ENCODE measurements at places on chromosomes 4 and X. TPM values are rescaled to one million over a fixed set of nuclear protein-coding genes. Genes with fewer than 3 reads are reported as not detected.

GRCh38 chr4:61556277-61556676, 356.2 kb downstream of the ADGRL3 start:
- H3K36me3 ChIP-seq, result no peaks in the 10 kb centered on the region
- H3K27ac ChIP-seq, result peak overlapping the region; percentile 85
- H3K4me1 ChIP-seq, result peaks cover 34% of the 10 kb centered on the region
- no peaks in the 10 kb centered on the region for H3K27me3 ChIP-seq
- H3K4me3 ChIP-seq, result no peak overlapping the region

DNA sequence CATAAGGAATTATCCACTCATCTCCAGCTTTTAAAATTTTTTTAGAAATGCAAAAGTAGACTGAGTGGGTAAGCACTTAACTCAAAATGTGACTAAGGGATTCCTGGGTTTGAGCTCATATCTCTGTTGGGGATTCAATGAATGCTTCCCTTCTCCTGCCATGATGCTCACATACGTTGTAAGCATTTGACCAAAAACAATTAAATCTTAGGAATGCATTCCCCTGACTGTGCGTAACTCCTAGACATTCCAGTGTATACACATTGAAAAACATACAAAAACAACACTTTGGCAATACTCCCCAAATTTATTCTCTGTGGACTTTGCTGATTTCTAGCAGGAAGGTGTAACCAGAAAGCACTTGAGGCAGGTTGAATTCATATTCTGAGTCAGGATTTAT, 29.8 kb downstream of the SPANXA2 start:
- no peak for DNase-seq
- H3K27ac ChIP-seq, result no peak overlapping the region
- H3K36me3 ChIP-seq, result no peaks in the 10 kb centered on the region
- H3K4me1 ChIP-seq, result no peaks in the 10 kb centered on the region
- no peaks in the 10 kb centered on the region for H3K27me3 ChIP-seq

DNA sequence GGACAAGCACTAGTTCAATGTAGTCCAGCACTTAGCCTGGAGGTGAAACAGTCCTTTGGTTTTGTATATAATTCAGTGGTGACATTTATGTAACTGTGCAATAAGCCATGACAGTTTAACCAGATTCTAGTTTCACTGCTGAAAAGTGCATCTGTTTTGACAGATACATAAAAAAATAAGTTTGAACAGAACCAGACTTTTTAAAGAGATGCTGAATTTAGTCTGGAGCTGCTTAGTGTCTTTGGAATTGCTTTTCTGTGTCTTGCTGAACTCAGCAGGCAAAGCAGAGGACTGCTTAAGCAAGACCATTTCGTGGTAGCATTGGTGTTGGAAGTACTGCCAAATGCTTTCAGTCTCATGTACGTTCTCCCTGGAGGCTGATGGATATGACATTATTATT, 393.5 kb downstream of the MAPK10 start:
- H3K36me3 ChIP-seq, result no peaks in the 10 kb centered on the region
- DNase-seq, result no peak
- H3K4me1 ChIP-seq, result no peaks in the 10 kb centered on the region
- no peaks in the 10 kb centered on the region for H3K27me3 ChIP-seq

GRCh38 chrX:68163441-68163840, 269.9 kb downstream of the OPHN1 start:
- H3K27ac ChIP-seq, result no peak overlapping the region
- no peak for DNase-seq
- no peak overlapping the region for H3K4me3 ChIP-seq
- no peaks in the 10 kb centered on the region for H3K36me3 ChIP-seq
- no peaks in the 10 kb centered on the region for H3K27me3 ChIP-seq

- no peaks in the 10 kb centered on the region for H3K4me1 ChIP-seq
- H3K27ac ChIP-seq, result no peak overlapping the region
- no peak for DNase-seq
These were observed 46.6 kb downstream of the ANKRD17 start for GRCh38 chr4:73211968-73212367.

DNA sequence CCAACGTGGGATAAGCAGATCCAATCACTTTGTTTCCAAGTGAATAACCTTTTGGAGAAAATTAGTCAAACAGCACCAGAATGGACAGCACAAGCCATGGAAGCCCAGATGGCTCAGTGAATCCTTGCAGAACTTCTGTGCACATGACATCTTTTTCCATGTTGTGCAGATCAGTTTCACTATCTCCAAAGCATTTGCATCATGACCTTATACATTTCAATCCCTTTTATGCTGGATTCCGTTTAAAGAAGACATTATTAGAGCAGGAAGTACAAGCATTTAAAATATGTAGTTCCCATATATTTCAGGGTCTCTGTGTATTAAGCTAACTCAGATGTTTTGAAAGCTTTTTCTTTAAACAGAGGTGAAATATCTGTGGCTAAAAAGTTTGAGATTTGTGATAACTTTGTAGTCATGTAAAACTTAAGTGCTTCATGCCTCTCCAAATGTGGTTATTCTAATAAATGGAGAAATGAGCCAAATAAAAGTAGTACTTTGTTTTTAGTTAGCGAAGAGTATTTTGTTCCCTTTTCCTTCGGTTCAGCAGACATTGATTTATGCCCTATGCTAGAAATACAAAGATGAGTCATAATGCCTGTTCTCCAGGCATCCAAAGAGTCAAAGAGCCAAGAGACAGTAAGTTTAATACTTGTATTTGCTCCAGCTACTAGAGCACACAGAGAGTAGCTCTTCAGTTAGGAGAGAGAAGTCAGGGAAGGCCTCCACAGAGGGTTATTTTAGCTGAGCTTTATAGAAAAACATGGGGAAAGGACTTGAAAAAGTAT, 39.0 kb downstream of the PLAC8 start:
- peaks cover 24% of the 10 kb centered on the region for H3K36me3 ChIP-seq
- H3K4me3 ChIP-seq, result no peak overlapping the region
- H3K27ac ChIP-seq, result no peak overlapping the region
- no peak for DNase-seq
- H3K4me1 ChIP-seq, result no peaks in the 10 kb centered on the region
- H3K27me3 ChIP-seq, result no peaks in the 10 kb centered on the region

- peak; percentile 81 for DNase-seq
- H3K4me1 ChIP-seq, result peaks cover 16% of the 10 kb centered on the region
- H3K27me3 ChIP-seq, result no peaks in the 10 kb centered on the region
- H3K4me3 ChIP-seq, result no peak overlapping the region
- peak overlapping the region; percentile 97 for H3K27ac ChIP-seq
- no peaks in the 10 kb centered on the region for H3K36me3 ChIP-seq
These were observed 1.8 kb upstream of the ARHGEF38 start for GRCh38 chr4:105550641-105551040.

GRCh38 chr4:53315300-53315699, 50.6 kb downstream of the SCFD2 start:
- no peaks in the 10 kb centered on the region for H3K4me1 ChIP-seq
- H3K4me3 ChIP-seq, result no peak overlapping the region
- H3K27ac ChIP-seq, result no peak overlapping the region

- H3K27ac ChIP-seq, result no peak overlapping the region
- no peaks in the 10 kb centered on the region for H3K36me3 ChIP-seq
- no peaks in the 10 kb centered on the region for H3K4me1 ChIP-seq
- no peak overlapping the region for H3K4me3 ChIP-seq
- DNase-seq, result peak; percentile 45
These were observed 26.3 kb upstream of the UCP1 start for GRCh38 chr4:140595065-140595464.

DNA sequence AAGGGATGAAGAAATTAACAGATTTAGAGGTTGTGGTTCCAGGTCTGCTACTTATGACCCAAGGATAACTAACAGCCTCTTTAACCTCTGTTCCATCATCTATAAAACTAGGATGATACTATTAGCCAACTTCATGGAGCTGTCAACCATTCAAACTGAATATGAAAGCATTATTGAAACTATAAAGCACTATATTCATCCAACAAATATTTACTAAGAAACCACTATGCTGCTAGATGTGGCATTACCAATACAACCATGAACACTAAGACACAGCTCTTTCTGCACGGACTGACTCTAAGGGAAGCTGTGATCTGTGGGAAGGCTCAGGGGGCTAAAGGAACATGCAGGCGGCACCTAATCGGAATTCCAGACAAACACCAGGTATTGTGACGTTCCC, 66.0 kb downstream of the APBB2 start:
- H3K27me3 ChIP-seq, result no peaks in the 10 kb centered on the region
- H3K36me3 ChIP-seq, result no peaks in the 10 kb centered on the region
- DNase-seq, result no peak
- peaks cover 17% of the 10 kb centered on the region for H3K4me1 ChIP-seq

DNA sequence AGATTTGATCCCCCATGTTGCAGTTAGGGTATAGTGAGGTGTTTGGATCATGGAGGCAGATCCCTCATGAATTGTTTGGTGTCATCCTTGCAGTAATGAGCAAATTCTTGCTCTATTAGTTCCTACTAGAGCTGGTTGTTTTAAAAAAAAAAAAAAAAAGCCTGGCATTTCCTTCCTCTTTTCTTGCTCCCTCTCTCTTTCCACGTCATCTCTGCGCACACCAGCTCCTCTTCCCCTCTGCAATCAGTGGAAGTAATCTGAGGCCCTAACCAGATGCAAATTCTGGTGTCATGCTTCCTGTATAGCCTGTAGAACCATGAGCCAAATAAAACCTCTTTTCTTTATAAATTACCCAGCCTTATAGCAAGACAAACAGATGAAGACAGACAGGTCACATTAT, 24.5 kb downstream of the WDR17 start:
- H3K27ac ChIP-seq, result no peak overlapping the region
- H3K4me1 ChIP-seq, result no peaks in the 10 kb centered on the region
- no peaks in the 10 kb centered on the region for H3K36me3 ChIP-seq
- no peak for DNase-seq
- no peaks in the 10 kb centered on the region for H3K27me3 ChIP-seq
- no peak overlapping the region for H3K4me3 ChIP-seq

GRCh38 chrX:131393426-131393825, 104.3 kb upstream of the IGSF1 start:
- no peak overlapping the region for H3K27ac ChIP-seq
- no peak overlapping the region for H3K4me3 ChIP-seq
- no peaks in the 10 kb centered on the region for H3K27me3 ChIP-seq
- H3K36me3 ChIP-seq, result no peaks in the 10 kb centered on the region

DNA sequence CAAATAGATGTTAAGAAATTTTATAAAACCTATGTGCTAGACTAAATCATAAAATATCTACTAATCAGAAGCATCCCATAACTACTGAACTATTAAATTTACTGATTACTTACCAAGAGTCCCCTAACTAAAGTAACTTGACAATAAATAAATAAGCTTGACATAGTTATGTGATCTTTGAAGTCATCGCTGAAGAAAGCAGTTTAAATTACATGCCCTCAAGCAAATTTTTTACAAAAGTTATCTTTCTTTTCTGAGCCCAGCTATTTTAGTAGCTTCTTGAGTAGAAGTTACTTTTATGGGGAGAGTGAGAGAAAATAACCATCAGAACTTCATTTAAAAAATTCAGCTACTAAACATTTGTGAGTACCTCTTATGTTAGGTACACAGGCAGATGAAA, 150.9 kb upstream of the FAM241A start:
- H3K27ac ChIP-seq, result no peak overlapping the region
- no peak overlapping the region for H3K4me3 ChIP-seq
- H3K27me3 ChIP-seq, result no peaks in the 10 kb centered on the region
- H3K36me3 ChIP-seq, result no peaks in the 10 kb centered on the region
- no peak for DNase-seq
- H3K4me1 ChIP-seq, result peaks cover 18% of the 10 kb centered on the region

- H3K4me1 ChIP-seq, result no peaks in the 10 kb centered on the region
- H3K27me3 ChIP-seq, result no peaks in the 10 kb centered on the region
- H3K36me3 ChIP-seq, result no peaks in the 10 kb centered on the region
- H3K4me3 ChIP-seq, result no peak overlapping the region
- no peak for DNase-seq
These were observed 94.0 kb upstream of the DDIT4L start for GRCh38 chr4:100284129-100284880.

GRCh38 chrX:110341189-110342035, 17.2 kb upstream of the RTL9 start:
- DNase-seq, result no peak
- H3K27ac ChIP-seq, result no peak overlapping the region
- H3K36me3 ChIP-seq, result no peaks in the 10 kb centered on the region
- H3K4me1 ChIP-seq, result no peaks in the 10 kb centered on the region
- H3K27me3 ChIP-seq, result no peaks in the 10 kb centered on the region

DNA sequence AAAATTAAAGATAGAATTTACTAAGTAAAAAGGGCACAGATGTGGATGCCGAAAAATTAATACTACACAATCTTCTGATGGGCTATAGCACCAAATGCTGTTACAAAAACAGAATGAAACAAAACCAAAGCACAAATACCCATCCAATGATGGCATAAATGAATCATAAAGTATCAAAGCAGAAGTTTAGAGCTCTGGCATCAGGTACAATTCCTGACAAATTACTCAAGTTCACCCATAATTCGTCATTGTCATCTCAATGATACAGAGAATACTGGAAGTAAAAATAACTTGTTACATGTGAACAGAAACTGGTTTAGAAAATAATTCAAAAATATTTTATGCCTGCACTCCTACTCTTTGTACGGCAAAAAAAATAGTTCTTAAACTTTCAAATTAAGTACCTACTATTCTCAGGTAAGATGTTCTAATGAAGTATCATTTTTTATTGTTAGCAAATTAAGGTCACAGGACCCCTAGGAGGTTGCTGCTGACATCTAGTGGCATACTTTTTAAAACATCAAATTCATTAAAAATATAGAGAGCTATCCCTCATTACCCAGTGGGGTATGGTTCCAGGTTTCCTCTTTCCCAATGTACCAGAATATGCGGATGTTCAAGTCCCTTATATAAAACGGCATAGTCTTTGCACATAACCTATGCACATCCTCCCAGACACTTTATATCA, 126.1 kb downstream of the INPP4B start:
- H3K27ac ChIP-seq, result no peak overlapping the region
- H3K4me1 ChIP-seq, result no peaks in the 10 kb centered on the region
- no peaks in the 10 kb centered on the region for H3K36me3 ChIP-seq

DNA sequence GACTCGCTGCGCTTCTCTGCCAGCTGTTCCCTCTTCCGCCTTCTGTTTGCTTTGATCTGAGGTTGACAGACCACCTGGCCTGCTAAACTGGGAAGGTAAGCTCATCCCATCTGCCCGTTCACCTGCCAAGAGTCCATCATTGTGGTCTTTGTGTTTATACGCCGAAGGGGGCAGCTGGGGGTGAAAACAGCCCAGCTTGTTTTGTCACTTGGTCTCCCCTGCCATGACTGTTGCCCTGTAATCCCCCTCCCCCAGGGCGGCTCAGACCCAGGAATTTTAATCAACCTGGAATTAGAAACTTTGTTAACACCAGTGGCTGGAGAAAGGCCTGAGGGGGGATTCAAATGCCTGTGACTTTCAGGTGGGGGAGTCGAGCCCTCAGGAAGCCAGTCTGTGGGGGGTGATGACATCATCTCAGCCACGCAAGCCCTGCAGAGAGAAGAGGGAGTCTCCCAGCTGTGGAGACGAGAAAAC, 333.3 kb downstream of the BCOR start:
- H3K36me3 ChIP-seq, result no peaks in the 10 kb centered on the region
- DNase-seq, result no peak
- no peaks in the 10 kb centered on the region for H3K27me3 ChIP-seq
- no peak overlapping the region for H3K4me3 ChIP-seq
- H3K4me1 ChIP-seq, result peaks cover 17% of the 10 kb centered on the region

GRCh38 chrX:151970661-151971060, 3.8 kb downstream of the GABRE start:
- no peaks in the 10 kb centered on the region for H3K27me3 ChIP-seq
- H3K4me1 ChIP-seq, result peaks cover 4% of the 10 kb centered on the region
- H3K4me3 ChIP-seq, result no peak overlapping the region
- no peak overlapping the region for H3K27ac ChIP-seq

GRCh38 chr4:140254651-140255299, 100.8 kb upstream of the MAML3 start:
- H3K27ac ChIP-seq, result no peak overlapping the region
- H3K4me3 ChIP-seq, result no peak overlapping the region
- no peaks in the 10 kb centered on the region for H3K27me3 ChIP-seq

DSPP gene
- 0.01 TPM for polyA plus RNA-seq

MAGEB2 gene
- not detected for polyA plus RNA-seq

IQCM gene
- 0.15 TPM for polyA plus RNA-seq

PRKG2 gene
- 61.2 TPM for polyA plus RNA-seq

SPANXA2 gene
- polyA plus RNA-seq, result not detected

TMPRSS11B gene
- 0.03 TPM for polyA plus RNA-seq

PCDH19 gene
- 1.5 TPM for polyA plus RNA-seq

LANCL3 gene
- polyA plus RNA-seq, result 0.33 TPM

AR gene
- 0.45 TPM for polyA plus RNA-seq
